ENCODE measurements at places on chromosomes 6 and 20.

DNA sequence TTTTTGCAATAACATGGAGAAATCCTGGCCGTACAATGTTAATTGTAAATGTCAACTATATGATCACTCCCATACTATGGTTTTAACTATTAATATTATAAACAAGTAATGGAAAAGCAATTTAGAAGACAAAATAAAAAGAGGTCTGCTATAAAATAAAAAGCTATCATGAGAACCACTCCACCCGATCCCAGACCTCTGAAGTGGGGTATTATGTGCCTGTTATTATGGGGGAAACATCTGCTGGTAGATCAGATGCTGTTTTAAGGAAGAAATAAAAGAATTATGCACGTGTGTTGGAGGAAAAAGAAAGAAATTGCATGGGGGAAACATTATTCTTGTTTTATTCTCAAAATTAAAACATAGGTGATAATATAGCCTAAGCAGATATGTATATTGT is 615.7 kb upstream of the ARID1B start:
- no peaks in the 10 kb centered on the region for H3K27me3 ChIP-seq
- peaks cover 10% of the 10 kb centered on the region for H3K4me1 ChIP-seq
- H3K27ac ChIP-seq = no peak overlapping the region
- H3K4me3 ChIP-seq = no peak overlapping the region
- no peaks in the 10 kb centered on the region for H3K36me3 ChIP-seq
- DNase-seq = no peak

GRCh38 chr6:115270953-115271352 is 789.7 kb downstream of the FRK start:
- H3K27me3 ChIP-seq = no peaks in the 10 kb centered on the region
- no peak for DNase-seq

- H3K27ac ChIP-seq = no peak within 1 kb of the TSS
- peaks cover 7% of the 10 kb centered on the region for H3K4me1 ChIP-seq
- H3K36me3 ChIP-seq = no peaks in the 10 kb centered on the region
- peak; percentile 59 for DNase-seq
- H3K4me3 ChIP-seq = peak within 1 kb of the TSS; percentile 96
- peaks cover 4% of the 10 kb centered on the region for H3K27me3 ChIP-seq
Observed at GRCh38 chr20:24469116-24469893, at the start of gene SYNDIG1. SYNDIG1 (plus strand) TSS chr20:24469629; CDS start chr20:24543098, 73,469 bp downstream.

DNA sequence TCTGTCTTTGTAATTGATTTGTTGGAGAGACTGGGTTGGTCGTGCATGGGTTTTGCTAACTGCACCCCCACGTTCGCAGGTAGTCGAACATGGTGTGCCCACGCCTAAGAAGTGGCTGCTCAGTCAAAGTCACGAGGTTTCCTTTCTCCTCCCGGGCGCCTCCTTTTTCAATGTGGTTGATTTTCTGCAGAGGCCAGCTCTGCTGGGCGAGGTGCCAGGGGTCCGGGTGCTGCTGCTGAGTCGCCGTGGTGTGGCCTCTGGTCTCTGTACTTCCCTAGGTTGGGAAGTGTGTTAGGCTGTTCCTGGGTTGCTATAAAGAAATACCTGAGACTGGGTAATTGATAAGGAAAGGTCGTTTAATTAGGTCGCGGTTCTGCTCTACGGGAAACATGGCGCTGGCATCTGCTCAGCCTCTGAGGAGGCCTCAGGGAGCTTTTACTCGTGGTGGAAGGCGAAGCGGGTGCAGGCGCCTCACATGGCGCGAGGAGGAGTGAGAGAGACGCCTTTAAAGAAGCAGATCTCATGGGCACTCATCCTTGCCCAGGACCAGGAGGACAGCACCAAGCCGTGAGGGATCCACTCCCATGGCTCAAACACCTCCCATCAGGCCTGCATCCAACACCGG is 14.1 kb downstream of the OSBPL2 start:
- peaks cover 8% of the 10 kb centered on the region for H3K36me3 ChIP-seq
- DNase-seq = no peak
- no peak overlapping the region for H3K27ac ChIP-seq
- H3K4me3 ChIP-seq = no peak overlapping the region

GRCh38 chr6:12621754-12622153 is 94.8 kb upstream of the PHACTR1 start:
- DNase-seq = no peak
- no peak overlapping the region for H3K4me3 ChIP-seq
- H3K4me1 ChIP-seq = no peaks in the 10 kb centered on the region
- H3K27me3 ChIP-seq = no peaks in the 10 kb centered on the region
- H3K36me3 ChIP-seq = no peaks in the 10 kb centered on the region
- H3K27ac ChIP-seq = no peak overlapping the region

DNA sequence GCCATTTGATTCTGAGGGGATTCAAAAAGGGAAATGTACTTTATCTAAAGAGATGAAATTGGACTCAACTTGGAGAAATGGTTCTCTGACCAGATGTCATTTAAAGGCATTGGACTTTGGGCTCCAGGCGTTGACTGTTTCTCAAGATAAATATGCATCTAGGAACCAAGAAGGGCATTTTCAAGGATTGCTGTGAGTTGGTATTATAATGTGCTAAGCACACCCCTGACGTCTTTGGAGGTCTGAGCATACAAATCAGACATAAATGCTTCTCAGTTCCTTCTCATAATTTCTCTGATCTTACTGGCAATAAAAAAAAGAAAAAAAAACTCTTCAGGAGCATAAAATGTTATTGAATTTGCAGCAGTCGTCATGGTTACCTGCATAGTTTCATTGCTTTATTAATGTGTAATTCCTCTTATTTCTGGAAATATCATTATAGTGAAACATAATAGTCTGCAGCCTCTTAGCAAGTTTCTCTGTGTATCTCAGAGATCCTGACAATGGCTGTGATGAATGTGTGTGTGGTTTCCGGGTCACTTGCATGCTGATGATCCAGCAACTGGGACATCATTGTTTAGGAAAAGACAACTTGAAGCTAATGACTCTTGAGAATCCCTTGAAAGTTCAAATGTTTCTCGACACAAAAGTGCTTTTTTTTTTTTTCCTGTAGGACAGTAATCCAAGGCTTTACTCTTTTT is 136.0 kb downstream of the AIG1 start:
- no peaks in the 10 kb centered on the region for H3K36me3 ChIP-seq
- H3K4me3 ChIP-seq = no peak overlapping the region
- no peak overlapping the region for H3K27ac ChIP-seq
- no peaks in the 10 kb centered on the region for H3K27me3 ChIP-seq
- no peak for DNase-seq
- H3K4me1 ChIP-seq = no peaks in the 10 kb centered on the region

DNA sequence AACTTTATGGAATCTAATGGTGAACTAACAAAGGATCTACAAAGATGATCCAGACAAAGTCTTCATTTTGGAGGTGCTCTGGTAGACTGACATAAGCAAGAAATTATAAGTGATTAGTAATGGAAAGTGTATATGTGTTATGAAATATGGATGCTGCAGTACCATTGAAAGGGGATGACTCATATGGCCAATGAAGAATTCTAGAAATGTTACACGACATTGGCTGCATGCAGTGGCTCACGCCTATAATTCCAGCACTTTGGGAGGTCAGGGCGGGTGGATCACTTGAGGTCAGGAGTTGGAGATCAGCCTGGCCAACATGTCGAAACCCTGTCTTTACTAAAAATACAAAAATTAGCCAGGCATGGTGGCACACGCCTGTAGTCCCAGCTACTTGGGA is 23.5 kb downstream of the CFAP206 start:
- no peaks in the 10 kb centered on the region for H3K36me3 ChIP-seq
- DNase-seq = no peak
- H3K27ac ChIP-seq = no peak overlapping the region

DNA sequence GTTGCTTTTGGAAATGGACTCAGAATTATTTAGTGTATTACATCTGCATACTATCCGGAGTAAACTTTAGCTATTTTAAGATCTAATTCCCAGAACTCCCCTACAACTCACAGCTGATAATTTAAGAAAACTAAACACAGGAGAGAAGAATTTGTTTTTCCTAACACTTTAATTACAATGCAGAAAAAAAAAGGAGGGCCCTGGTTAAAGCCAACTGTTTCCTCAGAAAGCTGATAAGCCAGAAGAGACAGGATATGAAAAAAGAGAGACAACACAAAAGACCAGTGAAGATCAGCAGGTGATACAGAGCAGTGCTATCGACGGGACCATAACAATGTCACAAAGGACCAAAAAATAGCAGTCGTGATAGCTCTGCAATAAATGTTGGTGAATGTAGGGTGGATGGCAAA is 5.8 kb downstream of the IFNGR1 start:
- peak overlapping the region; percentile 24 for H3K4me3 ChIP-seq
- peaks cover 39% of the 10 kb centered on the region for H3K36me3 ChIP-seq

Data from endothelial cell (in vitro differentiated cells).